NCI-H2029 (cell line): ENCODE measurements at places on chromosomes 2 and 18.
A peak's percentile ranks its signal among the peaks of the same experiment; 100 is the strongest.

DNA sequence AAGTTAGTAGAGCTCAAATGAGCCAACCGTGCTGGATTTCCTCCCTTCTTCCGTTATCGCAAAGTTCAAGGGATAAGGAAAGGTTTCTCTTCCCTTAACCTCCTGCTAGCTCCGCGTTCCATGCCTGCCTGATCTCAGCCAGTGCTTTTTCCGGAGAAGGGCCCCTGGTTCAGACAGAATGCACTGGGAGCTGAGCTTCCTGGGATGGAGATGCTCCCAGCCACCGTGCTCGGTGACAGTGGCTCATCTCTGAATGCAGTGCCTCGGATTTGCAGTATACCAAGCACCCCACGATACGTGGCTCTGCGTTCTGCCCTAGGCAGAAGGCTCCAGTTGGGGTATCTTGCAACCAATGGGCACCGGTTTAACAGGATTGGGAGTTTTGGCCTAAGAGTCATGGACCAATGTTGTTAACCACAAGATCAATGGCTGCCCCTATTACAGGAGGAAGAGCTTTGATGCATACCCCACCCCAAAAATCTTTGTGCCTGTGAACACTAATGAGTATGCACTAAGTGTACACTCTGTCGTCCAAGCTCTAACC lies 876 bp downstream of the CNTNAP5 start:
- DNase-seq, result no peak

DNA sequence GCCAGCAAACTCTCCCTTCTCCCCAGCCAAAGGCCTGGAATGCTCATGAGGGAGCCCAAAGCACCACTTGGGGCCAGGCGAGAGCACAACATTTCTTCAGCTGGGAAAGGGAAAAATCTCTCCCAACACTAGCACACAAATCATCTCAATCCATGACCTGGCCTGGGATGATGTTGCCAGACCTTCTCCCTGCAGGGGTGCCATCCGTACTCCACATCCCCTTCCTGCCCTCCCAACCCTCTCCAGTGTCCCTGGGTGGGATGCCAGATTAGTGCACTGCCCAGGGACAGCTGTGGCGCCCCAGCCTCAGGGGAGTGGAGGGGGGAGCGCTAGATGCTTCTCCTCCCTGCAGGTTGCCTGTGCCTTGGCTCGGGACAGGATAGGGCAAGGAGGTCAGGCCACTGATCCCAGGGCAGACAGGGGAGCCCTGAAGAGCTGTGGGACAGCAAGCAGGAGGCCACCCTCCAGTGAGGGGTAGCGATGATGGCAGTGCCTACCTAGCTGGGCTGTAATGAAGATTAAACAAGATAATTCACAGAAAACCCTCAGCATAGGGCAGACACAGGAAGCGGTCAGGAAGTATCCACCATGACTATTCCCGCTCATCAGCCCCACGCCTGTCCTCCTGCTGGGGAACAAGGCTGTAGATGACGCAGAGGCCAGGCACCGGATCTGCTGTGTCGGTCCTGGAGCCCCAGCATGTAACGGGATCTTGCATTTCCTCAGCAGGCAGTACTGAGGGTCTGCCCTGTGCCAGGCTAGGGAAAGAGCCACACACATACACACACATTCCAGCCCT lies 31.1 kb downstream of the SERTAD2 start:
- no peak for DNase-seq

DNA sequence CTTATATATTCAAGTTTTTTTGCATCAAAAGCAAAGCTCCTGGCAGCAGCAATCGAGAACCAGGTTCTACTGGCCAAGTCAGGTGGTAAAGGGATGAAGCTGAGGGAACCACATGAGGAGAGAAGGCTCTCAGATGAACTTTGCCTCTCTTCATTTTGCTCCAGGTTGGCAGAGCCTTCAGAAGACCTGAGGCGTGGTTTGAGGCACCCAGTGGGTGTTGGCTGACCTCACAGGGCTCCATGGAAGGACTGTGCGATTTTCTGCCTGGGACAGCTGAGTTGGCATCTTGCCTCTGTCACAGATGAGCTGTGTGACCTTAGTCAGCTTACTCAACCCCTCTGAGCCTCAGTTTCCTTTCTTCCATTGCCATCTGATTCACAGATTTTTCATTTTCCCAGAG lies 89.0 kb downstream of the INSIG2 start:
- no peak for DNase-seq

DNA sequence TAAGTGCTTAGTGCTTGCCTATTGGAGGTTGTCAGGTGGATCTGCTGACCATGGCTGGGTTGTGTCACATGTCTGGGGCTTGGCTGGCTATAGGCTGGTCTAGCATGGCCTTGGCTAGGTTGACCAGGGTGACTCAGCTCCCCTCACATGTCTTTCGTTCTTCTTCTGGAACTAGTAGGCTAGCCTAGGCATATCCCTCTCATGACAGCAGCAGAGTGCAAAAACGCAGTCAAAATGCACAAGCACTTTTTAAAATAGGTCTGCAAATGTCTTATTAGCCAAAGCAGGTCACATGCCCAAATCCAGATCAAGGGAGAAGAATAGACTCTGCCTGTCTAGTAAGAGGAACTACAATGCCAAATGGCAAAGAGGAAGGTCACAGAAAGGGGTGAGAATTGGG lies 179.7 kb upstream of the ACVR2A start:
- no peak for DNase-seq

DNA sequence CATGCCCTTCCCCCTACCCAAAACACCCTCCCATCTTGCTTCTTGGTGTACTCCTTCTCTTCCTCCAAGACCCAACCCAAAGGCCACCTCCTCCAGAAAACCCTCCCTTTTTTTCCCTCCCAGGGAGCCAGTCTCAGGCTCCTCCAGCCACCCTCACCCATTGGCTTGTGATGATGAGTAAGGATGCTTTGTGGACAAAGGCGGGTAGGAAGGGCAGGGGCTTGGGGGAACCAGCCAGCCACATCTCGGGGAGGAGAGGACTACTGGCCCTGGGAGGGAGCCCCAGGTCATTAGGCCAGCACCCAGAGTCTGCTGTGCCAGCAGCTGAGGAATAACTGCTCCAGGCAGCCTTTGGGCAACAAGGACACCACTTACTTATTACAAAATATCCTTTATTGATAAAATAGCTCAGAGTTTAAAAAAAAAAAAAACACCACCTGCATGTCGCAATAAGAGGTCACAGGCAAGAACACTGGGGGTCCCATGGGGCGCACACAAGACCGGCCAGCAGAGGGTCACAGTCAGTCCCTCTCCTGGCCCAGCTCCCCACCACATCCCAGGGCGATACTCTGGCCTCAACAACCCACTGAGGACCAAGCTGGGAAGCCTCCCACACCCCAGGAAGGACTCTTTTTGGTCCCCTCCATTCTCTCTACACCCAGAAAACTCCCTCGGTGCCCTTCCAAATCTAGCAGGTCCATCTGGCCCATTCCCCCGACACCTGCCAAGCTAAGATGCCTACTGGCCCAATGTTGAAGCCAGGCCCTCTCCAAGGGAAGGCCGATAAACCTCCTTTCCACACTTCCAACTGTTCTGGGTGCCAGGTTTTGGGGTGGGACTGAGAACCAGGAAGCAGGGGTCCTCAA lies 3.6 kb downstream of the ADRA2B start:
- DNase-seq, result no peak

DNA sequence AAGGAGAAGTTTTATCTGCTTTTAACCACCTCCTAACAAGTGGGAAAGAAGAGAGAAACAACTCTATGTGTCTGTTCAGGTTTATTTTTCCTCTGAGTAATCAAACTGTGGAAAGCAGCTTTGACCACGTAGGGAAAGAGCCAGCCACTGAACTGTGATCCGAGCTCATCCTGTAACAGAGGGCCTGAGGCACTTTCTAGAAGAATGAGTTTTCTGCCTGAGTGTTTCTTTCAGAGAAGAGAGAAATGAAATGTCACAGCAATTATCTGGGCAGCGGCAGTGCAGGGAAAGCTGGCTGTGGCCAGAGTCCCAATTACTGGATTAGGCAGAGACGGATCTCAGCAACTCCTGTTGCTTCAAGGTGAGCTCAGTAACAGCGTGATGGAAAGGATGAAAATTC lies 151.9 kb downstream of the CD226 start:
- DNase-seq, result no peak

GRCh38 chr2:43121580-43122314 lies 104.7 kb downstream of the ZFP36L2 start:
- DNase-seq, result no peak

GRCh38 chr2:36671731-36672130 lies 24.8 kb upstream of the VIT start:
- DNase-seq, result no peak

GRCh38 chr2:59680863-59681262 lies 872.6 kb downstream of the BCL11A start:
- DNase-seq, result peak; percentile 40

DNA sequence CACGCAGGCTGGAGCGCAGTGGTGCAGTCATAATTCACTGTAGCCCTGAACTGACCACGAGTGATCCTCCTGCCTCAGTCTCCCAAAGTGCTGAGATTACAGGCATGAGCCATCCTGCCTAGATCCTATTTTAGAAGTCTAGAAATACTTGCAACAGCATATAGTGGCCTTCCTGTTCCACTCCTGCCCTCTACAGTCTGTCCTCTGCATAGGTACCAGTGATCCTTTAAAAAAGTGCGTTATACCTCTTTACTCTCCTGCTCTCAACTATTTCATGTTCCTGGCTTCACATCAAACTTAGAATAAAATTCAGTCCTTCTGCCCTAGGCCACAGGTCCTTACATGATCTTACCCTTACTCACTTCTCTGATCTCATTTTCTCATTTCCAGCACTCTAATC lies 6.0 kb downstream of the COMMD1 start:
- no peak for DNase-seq

- no peak for DNase-seq
These were observed 59.7 kb downstream of the MAP4K3 start for GRCh38 chr2:39377226-39377939.

DNA sequence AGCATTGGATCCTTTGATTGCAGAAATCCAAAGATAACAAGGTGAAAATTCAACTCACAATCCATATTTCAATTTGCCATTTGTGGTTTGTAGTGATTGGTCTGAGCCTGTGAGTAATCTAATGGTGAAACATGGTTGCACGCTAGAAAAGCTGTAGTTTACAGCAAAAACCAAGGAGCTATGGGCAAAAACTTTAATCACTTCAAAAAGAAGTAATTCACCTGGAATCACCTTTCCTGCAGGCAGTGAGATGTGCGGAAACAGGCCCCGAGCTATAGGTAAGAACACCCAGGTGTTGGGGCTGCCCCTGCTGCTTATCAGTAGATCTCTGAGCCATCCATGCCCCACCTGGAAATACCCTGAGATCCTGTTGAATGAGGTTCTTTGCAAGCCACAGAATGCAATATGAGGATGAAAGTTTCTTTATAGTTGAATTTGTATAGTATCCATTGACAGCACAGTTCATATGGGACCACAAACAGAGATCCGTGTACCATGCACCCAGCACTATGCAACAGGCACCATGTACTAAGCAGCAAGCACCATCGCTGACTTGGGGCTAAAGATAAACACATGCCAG lies 208.2 kb downstream of the SPP2 start:
- no peak for DNase-seq

DNA sequence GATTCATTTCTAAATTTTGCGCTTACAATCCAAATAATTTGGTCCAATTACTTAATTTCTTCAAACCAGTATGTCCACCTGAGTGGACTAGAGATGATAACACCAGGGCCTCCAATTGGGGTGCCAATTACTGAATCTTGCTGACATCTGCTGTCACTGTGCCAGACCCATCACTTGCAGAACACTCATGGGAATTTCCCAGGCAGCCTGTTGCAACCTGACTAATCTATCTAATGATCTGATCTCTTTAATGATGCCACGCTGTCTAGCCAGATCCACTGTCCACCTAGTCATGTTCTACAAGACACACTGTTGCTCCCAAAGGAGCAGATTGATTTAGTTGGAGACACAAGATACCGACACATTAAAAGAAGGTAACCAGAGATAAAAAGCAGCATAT lies 11.8 kb upstream of the LRP1B start:
- no peak for DNase-seq

- no peak for DNase-seq
These were observed 12.7 kb upstream of the DUSP2 start for GRCh38 chr2:96157649-96158553.

- DNase-seq, result no peak
These were observed 7.2 kb downstream of the NPC1 start for GRCh38 chr18:23578891-23579653.

DNA sequence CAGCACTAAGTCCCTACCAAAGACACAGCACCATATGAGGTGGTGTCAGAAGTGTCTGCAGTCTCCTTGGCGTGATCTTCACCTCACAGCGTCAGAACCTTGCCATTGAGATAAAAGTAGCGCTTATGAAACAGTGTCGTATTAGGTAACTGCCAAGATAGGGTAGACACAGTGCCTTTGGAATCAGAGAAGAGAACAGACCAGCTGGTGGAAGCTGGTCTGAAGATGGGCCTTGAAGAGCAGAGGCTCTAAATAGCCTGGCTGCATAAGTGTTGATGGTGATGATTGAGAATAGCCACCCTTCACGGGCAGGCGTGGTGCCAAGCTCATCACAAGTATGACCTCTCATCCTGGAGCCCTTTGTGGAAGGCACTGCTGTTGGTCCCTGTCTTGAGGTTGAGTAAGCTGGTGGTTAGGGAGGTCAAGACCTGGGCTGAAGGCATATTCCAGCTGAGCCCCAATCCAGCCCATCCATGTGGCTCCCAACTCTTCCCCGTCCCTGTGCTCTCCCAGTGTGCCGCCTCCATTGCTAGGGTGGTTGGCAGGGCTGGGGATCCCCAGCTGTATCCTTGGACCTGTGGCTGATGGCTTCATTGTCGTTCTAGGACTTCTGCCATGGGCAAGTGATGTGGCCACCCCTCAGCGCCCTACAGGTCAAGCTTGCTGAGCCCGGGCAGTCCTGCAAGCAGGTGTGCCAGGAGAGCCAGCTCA lies 187.4 kb downstream of the MGAT5 start:
- peak; percentile 7 for DNase-seq
